Naive thymus-derived CD8-positive, alpha-beta T cell (primary cell): ENCODE measurements at places on chromosomes 5 and 9. TPM values are rescaled to one million over a fixed set of nuclear protein-coding genes. Genes with fewer than 3 reads are reported as not detected.

Gene SOWAHA
- total RNA-seq, result not detected

Gene ZBTB34
- 8.3 TPM for total RNA-seq

Gene ARL14EPL
- not detected for total RNA-seq

Gene DMRTA1
- not detected for total RNA-seq

Gene QRFP
- not detected for total RNA-seq

Gene ROPN1L
- 0.57 TPM for total RNA-seq

Gene OTULINL
- 49.7 TPM for total RNA-seq

Gene OSMR
- not detected for total RNA-seq

Gene HAVCR2
- total RNA-seq, result 5.4 TPM

Gene SLC25A2
- 2.1 TPM for total RNA-seq

Gene IGFBPL1
- total RNA-seq, result not detected

Gene FBP1
- 5.2 TPM for total RNA-seq

Gene TMC1
- not detected for total RNA-seq

Gene SPINK4
- not detected for total RNA-seq

Gene FCN1
- 1.3 TPM for total RNA-seq

Gene CA9
- total RNA-seq, result not detected

Gene CKMT2
- total RNA-seq, result 0.78 TPM

Gene ZNF782
- total RNA-seq, result 9.2 TPM

Gene CCDC183
- total RNA-seq, result 1.4 TPM

Gene LCN2
- total RNA-seq, result not detected

Gene WNT8A
- not detected for total RNA-seq

Gene AUH
- 30.5 TPM for total RNA-seq

Gene RLN2
- 3.7 TPM for total RNA-seq

Gene BHMT2
- not detected for total RNA-seq

Gene ZBTB43
- 29.3 TPM for total RNA-seq

Gene GRIA1
- total RNA-seq, result not detected

Gene FYB1
- total RNA-seq, result 642 TPM

Gene INSYN2B
- total RNA-seq, result not detected

Gene SPATA6L
- total RNA-seq, result 5.2 TPM

Gene TXN
- total RNA-seq, result 28.7 TPM

Gene ANKDD1B
- 0.49 TPM for total RNA-seq

Gene IER5L
- 8.8 TPM for total RNA-seq

Gene NR5A1
- not detected for total RNA-seq

Gene SLC6A7
- total RNA-seq, result not detected

Gene MRPS27
- 48.5 TPM for total RNA-seq

Gene SURF4
- 68.7 TPM for total RNA-seq
